Ammon's horn (tissue), 1 donor: ENCODE measurements at places on chromosomes 13 and 19.

- DNase-seq: no peak
Measured at GRCh38 chr19:30446850-30447552, 74.8 kb downstream of the ZNF536 start.

DNA sequence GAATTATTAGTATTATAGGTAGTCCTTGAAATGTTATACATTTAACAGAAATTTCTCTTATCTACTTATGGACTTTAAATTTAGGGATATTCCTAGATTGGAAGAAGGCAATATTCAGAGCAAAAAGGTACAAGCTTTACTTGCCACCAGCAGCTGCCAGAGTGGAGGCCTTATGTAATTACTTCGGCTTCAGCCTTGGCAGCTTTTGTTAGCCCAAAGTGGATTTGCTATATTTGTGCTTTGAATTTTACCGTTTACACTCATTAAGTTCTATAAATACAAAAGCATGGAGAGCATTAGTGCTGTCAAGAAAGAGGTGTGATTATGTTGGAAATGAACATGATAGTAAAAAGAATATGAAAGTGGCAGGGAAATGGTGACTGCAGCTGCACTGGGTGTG lies 319.9 kb downstream of the ATP8A2 start:
- no peak for DNase-seq

- no peak for DNase-seq
Measured at GRCh38 chr19:492091-492531, 4.2 kb upstream of the MADCAM1 start.

DNA sequence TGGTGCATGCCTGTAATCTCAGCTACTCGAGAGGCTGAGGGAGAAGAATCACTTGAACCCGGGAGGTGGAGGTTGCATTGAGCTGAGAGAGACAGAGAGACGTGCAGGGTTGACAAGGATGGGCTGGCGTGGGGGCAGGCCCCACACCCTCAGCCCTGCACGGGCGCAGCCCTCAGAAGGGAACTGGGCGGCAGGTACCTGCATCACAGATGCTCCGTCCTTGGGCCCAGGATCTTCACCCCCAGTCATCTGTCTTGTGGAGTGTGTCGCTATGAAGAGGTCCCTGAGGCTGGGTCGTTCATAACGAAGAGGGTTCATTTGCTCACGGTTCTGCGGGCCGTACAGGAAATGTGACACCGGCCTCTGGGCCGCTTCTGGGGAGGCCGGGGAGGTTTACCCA lies 20.3 kb downstream of the C2CD4C start:
- no peak for DNase-seq

- DNase-seq: peak; percentile 92
Measured at GRCh38 chr19:48510421-48511268, 990 bp downstream of the LMTK3 start.
